AML-193 (cell line): ENCODE measurements at places on chromosomes 3 and 15.
A peak's percentile ranks its signal among the peaks of the same experiment; 100 is the strongest.

DNA sequence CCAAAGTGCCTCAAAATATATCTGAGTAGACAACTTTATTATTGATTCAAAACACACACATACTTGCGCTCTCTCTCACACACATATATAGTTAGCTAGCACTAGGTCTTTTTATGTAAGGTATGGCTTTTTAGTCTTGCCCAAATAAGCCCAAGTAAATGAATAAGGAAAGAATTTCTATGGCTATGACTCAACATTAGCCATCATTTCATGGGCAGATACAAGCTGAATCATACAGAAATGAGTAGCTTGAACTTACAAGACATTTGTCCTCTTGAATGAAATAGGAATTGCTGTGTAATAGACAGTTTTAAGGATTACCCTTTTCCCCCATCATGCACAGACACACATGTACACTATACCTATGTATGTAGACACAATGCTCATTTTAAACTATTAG is 4.9 kb downstream of the CADPS start:
- no peak for DNase-seq

GRCh38 chr15:98596885-98597392 is 51.4 kb upstream of the IGF1R start:
- no peak for DNase-seq

GRCh38 chr3:50572158-50572557 is 2.8 kb downstream of the HEMK1 start:
- DNase-seq: peak; percentile 85

DNA sequence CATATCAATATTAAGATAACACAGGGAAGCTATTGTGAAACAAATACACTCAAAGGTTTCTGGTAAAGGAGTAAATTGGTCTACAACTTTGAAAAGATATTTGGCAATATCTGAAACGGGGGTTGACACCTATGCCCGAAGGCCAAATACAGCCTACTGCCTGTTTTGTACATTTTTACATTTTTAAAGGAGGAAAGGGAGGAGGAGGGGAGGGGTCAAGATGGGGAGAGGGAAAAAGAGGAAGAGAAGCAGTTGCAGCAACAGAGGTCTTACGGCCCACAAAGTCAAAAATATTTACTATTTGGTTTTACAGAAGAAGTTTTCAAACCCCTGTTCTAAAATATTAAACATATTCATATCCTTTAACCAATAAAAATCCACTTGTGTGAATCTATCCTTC is 94.2 kb downstream of the FMN1 start:
- peak; percentile 83 for DNase-seq

DNA sequence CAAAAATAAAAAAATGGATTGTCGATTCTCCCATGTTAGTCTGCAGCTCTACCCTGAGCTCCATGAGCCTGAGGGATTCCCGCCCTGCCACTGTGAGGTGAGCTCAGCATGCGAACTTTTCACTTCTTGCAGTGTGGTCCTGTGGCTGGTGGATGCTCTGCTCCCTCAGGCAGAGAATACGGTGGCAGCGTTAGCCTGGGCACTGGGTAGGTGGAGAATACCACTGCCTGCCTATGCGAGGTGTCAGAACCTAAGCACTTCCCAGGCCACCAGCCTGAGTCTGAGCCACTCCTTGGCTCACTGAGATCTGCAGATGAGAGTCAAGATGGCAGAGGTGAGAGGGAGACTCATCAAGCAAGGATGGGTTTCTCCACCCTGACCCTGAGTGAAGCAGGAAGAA is 70.1 kb downstream of the ITGB5 start:
- no peak for DNase-seq

GRCh38 chr3:170536712-170537111 is 49.2 kb downstream of the SLC7A14 start:
- DNase-seq: no peak

GRCh38 chr3:106809623-106810299 is 567.5 kb upstream of the CCDC54 start:
- DNase-seq: no peak

DNA sequence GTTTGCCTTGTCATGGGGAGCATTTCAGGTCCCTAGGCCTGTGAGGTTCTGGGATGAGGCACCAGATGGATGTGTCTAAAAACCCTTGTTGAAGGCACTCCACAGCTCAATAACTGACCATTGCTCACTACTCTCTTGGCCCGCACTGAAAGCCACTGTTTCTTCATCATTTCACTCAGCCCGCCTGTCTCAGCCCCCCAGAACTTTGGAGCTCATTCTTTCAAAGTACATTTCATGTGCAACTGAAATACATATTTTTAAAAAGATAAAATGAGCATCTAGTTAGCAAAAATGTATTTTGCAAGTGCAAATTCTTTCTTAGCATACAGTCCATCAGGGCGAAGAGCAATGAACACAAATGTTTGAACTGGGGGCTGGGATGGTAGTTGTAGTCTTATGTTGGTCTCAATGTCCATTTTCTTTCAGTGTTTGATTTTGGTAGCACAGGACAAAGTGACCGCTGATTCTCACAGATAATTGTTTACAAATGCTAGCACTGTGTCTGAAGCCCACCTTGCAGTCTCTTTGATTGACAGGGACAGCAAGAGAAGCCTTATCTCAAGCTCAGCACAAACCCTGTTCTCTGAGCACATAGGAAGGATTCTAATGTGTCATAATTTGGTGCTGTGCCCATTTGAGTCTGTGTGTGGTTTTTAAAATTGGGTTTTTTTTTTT is 19.6 kb downstream of the HEMK1 start:
- no peak for DNase-seq

GRCh38 chr15:63603516-63603915 is 6.3 kb downstream of the FBXL22 start:
- no peak for DNase-seq

DNA sequence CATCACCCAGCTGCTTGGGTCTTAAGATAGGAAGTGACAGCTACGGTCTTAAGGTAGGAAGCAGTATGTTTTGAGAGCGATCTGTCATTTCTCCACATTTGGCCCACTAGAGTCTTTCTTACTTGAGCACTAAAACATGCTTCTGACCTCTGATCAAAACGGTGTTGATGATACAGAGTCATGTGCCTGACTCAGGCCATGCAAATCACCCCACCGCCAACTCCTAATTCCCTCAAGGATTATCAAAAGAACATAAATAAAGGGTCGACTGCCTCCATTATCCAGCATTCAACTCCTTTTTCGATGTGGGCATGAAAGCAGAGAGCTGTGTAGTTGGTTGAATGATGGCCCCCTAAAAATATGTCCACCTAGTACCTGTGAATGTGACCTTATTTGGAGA is 201.7 kb upstream of the PROK2 start:
- DNase-seq: no peak

DNA sequence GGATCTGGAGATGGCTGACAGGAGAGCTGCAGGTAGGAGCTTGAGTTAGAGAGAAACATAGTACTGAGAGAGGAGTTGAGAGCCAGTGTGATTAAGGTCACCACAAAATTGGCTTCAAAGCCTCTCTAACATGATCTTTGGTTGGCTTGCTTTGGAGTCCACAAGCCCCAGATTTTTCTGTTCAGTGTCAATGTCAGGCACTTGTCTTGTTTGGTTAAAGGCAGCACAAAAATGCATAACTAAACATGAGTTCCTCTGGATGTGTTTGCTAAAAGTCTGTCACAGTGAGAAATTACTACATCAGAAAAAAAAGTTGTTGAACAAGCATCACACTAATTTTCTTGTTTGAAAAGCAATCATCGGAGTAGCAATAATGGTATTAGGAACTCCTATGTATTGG is 440.5 kb downstream of the NTRK3 start:
- no peak for DNase-seq

GRCh38 chr15:63046917-63047760 is 4.6 kb downstream of the TPM1 start:
- DNase-seq: no peak

DNA sequence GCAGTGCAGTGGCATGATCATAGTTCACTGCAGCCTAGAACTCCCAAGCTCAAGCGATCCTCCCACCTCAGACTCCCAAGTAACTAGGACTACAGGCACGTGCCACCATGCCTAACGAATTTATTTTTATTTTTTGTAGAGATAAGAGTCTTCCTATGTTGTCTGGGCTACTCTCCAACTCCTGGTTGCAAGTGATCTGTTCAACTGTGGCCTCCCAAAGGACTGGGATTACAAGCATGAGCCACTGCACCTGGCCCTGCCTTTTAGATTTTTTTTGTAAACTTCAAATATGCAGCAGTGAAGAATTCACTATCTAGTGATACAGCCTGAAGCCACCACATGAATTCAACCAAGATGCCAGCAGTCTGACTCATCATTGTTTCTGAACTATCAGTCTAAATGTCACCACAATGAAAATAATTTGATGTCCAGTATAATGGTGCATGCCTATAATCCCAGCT is 32.7 kb downstream of the UBXN7 start:
- no peak for DNase-seq

GRCh38 chr3:81315030-81315429 is 446.4 kb downstream of the GBE1 start:
- no peak for DNase-seq

DNA sequence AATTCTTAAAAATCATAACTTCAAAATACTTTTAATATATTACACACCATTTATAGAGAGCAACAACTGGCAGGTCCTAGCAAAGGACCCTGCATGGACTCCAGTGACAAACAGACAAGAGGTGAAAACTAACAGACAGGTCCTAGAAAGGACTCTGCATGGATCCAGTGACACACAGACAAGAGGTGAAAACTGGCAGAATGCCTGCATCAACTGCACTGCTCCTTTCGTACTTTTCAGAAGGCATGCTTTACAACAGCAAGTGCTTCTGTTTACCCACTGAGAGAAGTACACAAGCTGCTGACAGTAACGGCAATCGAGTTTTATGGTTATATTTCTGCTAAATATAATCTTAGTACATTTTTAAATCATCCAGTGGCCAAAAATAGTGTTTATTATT is 24.3 kb upstream of the GP5 start:
- DNase-seq: no peak

- no peak for DNase-seq
These were observed at the start of gene TPM1 for GRCh38 chr15:63041974-63042876. TPM1 (plus strand) TSS chr15:63042747; CDS start chr15:63042830, 83 bp downstream.

DNA sequence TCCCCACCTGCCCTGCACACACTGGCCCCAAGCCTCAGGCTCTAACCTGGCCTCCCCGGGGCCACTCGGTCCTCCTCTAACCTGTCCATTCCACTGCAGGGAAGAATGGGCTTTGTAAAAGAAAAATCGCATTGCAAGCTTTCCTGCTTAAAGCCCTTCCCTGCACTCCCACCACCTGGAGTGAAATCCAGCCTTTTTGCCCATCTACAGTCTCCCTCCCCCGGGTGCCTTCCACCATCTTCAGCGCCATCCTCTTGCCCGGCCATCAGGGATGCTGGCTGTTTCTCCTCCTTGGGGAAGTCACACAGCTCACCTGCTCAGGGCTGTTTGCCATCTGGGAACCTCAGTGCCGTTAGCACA is 266.9 kb downstream of the OCA2 start:
- DNase-seq: no peak

GRCh38 chr3:128808672-128809071 is 70.7 kb upstream of the ACAD9 start:
- no peak for DNase-seq

- no peak for DNase-seq
These were observed 99.2 kb downstream of the CEMIP start for GRCh38 chr15:80878242-80878866.

GRCh38 chr3:99938270-99938911 is 120.7 kb downstream of the CMSS1 start:
- DNase-seq: no peak

- no peak for DNase-seq
These were observed 85.7 kb downstream of the SOX2 start for GRCh38 chr3:181797431-181797830.

DNA sequence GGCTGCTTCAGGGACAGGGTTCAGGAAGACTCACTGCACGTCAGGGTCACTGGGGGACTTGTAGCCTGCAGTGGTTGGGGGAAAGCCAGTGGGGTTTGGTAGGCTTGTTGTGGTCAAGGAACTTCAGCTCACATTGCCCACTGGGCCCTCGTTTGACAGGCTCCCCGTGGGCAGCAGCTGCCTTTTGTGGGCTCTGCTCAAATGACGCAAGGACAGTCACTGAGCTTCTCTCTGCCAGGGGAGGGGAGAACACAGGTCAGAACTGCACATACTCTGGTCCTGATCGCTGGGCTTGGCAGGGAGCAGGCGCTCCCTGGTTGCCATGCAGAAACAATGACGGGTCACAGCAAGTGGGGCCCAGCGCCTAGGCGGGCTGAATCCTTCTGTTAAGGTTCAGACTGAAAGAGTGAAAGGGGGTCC is 45.5 kb downstream of the FAM174B start:
- DNase-seq: no peak

GRCh38 chr3:128556384-128556783 is 63.4 kb upstream of the GATA2 start:
- DNase-seq: no peak

GRCh38 chr3:32719931-32720330 is 34.9 kb downstream of the CNOT10 start:
- no peak for DNase-seq

DNA sequence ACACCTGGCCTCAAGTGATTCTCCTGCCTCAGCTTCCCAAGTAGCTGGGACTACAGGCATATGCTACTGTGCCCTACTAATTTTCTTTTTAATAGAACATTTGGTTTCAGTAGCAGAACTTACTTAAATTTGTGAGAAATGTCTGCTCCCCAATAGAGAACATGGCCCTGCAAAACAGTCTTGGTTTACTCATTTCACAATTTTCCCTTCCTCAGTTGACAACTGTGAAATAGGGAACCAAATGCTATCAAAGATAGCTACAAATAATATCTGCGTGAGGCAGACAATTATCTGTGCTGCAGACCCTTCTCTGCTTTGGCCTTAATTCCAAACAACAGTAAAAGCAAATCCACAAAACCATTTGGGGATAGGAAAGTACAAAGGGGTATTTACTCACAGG is 22.6 kb downstream of the METTL6 start:
- DNase-seq: no peak

- no peak for DNase-seq
These were observed 127.5 kb downstream of the RPLP1 start for GRCh38 chr15:69579950-69580618.

GRCh38 chr3:29583861-29584260 is 303.0 kb downstream of the RBMS3 start:
- no peak for DNase-seq

DNA sequence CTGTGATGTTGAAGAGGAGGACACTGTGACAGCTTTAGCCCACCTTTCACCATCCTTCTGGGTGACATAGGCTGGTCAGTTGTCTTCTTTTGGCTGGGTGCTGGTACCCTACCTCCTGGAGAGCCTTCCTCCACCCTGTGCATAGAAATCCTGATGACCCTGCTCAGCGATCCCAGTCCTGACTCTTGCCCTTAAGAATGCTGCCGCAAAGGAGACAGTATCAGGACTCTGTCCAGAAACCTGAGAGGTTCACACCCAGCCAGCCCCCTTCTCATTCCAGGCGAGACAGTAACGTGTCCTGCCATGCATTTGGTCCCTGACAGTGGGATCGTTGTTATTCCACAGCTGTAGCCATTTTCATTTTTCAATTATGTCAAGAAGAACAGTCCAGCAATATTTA is 312.8 kb upstream of the CHRM5 start:
- no peak for DNase-seq

- peak; percentile 50 for DNase-seq
These were observed 30.3 kb downstream of the ABHD2 start for GRCh38 chr15:89118481-89118989.
